ENCODE measurements at places on chromosomes 7 and 10. TPM values are rescaled to one million over a fixed set of nuclear protein-coding genes. Genes with fewer than 3 reads are reported as not detected.
A peak's percentile ranks its signal among the peaks of the same experiment; 100 is the strongest.

- DNase-seq: no peak
These were observed 374.9 kb upstream of the CELF2 start for GRCh38 chr10:10642751-10643150.

DNA sequence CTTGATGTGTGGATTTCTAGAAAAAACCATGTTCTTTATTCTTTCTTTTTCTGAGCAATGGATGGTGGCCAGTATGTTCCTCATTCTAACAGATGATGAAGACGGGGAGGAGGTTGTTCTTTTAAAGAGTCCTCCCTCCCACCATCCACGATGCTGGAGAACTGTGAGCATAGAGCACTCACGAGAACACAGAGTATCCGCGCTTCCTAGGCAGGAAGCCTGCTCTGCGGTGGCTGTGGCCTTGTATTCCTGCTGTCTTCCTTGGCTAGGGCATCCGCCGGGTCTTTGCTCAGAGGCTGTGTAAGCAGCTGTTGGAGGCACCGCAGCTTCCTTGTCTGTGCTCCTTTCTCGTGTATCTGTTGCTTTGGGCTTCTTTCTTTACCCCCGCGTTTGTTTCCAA, 214.2 kb downstream of the CCDC3 start:
- no peak for DNase-seq

GRCh38 chr10:130079614-130080460, 30.8 kb downstream of the C10orf143 start:
- DNase-seq: no peak

- no peak for DNase-seq
These were observed 96.1 kb upstream of the MKLN1 start for GRCh38 chr7:131231381-131232220.

- no peak for DNase-seq
These were observed 15.9 kb downstream of the GRB10 start for GRCh38 chr7:50766849-50767207.

DNA sequence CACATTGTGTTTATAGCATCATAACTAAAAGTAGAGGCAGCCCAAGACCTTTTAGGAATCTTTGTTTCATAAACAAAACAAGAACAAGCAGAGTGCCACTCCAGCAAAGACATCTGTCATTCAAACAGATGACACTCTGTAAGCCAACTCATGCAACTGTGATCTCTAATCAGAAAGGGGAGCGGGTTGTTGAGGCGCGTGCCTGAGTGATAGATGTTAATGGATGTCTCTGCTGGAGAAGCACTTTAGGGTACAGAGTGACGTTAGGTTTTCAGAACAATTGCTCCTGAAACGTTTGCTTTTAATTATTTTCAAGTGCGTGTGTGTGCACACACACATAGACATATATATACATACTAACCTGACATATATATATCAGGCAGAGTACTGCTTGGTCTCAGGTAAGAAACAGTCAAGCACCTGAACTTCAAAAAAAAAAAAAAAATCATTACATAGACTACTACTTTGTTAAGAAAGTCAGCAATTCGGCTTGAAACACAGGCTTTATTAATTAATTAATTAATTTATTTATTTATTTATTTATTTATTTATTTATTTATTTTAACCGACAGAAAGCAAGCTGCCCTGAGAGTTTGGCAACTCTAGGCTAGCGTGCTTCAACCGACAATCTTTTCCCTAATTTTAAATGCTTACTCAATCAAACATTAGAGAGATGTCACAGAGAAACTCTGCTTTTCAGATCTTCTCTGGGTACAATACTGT, 109.1 kb downstream of the POU6F2 start:
- no peak for DNase-seq

DNA sequence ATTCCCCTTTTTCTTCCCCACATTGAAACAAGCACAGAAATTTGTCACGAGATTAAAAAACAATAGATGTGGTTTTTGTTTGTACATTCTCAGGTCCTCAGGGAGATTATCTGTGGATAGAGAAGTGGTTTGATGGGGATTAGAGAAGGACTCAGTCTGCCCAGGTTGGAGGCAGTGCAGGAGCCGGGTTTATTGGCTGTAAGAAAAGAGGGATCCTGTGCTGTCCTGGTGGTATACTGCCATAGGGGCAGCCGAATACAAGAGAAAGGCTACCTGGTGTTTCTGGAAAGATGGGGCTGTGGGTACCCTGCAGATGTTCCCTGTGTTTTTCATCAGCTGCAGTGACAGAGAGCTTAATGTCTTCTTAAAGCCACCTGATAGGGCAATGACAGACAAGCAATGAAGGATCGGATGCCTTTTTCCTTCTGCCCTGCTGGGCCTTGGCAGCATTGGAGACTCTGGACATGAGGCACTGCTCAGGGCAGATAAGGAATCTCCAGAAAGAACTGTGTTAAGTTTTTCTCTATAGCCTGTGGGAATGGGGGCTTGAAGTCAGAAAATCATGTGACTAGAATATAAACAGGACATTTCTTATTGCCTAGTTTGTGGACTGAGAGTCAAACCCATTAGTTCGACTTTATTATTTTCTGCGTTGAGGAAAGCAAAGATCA, 18.1 kb upstream of the GPR141 start:
- no peak for DNase-seq

DNA sequence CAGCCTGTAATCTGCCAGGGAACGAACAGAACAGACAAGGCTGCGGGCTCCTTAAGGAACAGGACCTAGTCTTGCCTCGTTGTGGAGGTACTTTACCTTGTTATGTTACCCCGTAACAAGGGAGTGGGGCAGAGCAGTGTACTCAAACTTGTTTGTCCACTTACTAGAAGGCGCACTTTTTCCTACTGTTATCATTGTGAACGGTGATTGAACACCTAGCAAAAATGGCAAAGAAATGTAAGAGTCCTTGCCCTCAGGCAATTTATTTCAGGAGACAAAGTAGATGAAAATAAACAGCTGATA, 620 bp upstream of the IMPDH1 start:
- no peak for DNase-seq

- DNase-seq: no peak
These were observed 72.4 kb downstream of the AGMO start for GRCh38 chr7:15489383-15489782.

- DNase-seq: no peak
These were observed 37.3 kb downstream of the ZCCHC24 start for GRCh38 chr10:79407811-79408795.

DNA sequence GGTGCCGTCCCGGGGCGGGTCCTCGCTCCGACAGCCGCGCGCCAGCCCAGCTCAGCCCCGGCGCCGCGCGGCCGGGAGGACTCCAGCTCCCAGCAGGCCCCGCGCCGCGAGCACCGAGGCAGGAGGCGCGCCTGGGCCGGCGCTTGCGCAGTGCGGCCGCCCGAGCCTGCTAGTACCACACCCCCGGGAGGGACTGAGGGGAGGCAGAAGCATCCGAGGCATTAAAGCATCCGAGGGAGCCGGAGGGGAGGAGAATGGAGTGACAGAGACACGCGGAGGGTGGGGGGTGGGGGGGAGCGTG, at the start of gene GRK5:
GRK5 (plus strand) TSS at position 206 of the 301 bp plus-strand sequence. CDS start 347 bp downstream, outside the sequence.
- peak; percentile 74 for DNase-seq

CACNB2 gene
- not detected for total RNA-seq

UNCX gene
- not detected for total RNA-seq

VPS37D gene
- 4.4 TPM for total RNA-seq

GOLGA7B gene
- 1.5 TPM for total RNA-seq

ACTL6B gene
- not detected for total RNA-seq

LRRC18 gene
- not detected for total RNA-seq
